ENCODE measurements at places on chromosomes 1 and 21.

- no peak for DNase-seq
Observed at GRCh38 chr1:150971583-150972416, 2.8 kb downstream of the CERS2 start.

- peak; percentile 15 for DNase-seq
Observed at GRCh38 chr1:9767964-9768668, 55.6 kb downstream of the CLSTN1 start.

- DNase-seq, result no peak
Observed at GRCh38 chr1:53516181-53516580, 57.0 kb downstream of the DMRTB1 start.

- no peak for DNase-seq
Observed at GRCh38 chr21:42056996-42057689, 14.0 kb upstream of the UMODL1 start.
